ENCODE measurements at places on chromosomes 12 and 14.

GRCh38 chr14:43786066-43786762, 720.9 kb downstream of the FSCB start:
- DNase-seq = no peak

- no peak for DNase-seq
Measured at GRCh38 chr14:50263321-50263720, 31.9 kb upstream of the SOS2 start.

DNA sequence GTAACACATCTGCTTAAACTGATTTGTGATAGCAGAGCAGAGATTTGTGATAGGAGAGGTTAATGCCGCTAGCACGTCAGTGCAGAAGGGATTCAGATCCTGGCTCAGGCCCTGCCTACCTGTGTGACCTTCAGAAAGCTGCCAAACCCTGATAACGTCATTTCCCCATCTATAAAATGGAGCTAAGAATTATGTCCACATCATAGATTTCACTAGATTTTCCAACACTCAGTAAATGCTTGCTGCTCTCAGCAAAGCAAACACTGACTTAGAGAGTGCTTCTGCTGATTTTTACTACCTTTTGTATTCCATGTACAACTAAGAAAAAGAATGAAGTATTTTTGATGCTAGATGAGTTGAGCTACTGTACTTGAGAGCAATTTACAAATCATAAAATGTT, 261.4 kb downstream of the ITPR2 start:
- no peak for DNase-seq

DNA sequence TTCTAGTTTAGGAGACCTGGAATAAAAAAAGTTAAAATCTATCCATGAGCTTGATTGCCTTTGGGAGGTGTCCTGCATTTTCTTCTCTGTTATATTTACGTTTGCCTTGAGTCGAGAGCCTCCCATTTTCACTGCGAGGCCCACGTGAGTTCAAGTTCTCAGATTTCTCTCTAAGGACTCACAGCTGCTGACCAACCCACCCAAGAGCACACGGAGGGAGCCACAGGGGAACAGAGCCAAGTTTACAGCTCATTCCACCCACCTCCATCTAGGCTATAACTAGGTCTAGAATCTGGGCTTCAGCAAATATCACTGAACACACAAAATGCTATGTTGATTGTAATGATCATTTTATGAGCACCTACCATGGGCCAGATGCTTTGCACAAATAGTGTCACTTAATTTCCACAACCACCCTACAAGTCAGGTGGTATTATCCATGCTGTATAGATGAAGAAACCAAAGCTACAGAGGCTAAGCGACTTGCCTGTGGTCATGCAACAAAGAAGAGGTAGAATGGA, 16.7 kb downstream of the ALDH1L2 start:
- no peak for DNase-seq

- DNase-seq = no peak
Measured at GRCh38 chr12:51108136-51108535, 24.7 kb upstream of the CSRNP2 start.

DNA sequence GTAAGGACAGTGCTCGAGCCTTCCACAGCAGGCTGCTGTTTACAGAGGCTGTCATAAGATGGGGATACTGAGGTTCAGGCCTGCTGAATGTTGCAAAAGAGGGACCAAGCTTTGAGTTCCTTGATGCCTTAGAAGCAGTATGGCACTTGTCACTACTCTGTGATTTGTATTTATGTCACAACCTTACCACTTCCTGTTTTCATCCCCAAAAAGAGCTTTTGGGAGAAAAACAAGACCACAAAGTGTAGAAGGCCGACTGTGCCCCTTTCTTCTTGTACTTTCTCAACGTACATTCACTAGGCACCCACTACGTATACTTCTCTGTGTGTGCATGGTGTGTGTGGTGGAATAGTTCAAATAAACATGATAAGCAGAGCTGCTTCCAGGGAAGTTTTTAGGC, 90.1 kb downstream of the DRAM1 start:
- no peak for DNase-seq

GRCh38 chr12:116426391-116427136, 132.6 kb upstream of the MAP1LC3B2 start:
- peak; percentile 94 for DNase-seq

DNA sequence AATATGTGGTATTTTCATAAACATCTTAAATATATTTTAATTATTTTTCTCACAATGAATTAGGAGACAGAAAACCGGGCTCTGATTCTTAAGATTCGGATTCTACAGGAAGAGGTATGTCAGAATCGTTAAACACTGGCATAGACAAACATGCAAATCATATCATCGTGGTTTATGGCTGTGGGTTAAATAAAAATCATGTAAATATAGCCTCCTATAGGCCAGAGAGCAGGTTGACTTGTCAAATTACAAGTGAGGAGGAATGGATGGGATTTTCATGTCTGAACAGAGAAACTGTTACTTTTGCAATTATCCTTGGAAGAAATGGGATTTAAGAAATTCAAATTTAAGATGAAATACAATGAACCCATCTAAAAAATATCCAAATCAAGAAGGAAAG, 74.9 kb upstream of the BCAT1 start:
- no peak for DNase-seq

DNA sequence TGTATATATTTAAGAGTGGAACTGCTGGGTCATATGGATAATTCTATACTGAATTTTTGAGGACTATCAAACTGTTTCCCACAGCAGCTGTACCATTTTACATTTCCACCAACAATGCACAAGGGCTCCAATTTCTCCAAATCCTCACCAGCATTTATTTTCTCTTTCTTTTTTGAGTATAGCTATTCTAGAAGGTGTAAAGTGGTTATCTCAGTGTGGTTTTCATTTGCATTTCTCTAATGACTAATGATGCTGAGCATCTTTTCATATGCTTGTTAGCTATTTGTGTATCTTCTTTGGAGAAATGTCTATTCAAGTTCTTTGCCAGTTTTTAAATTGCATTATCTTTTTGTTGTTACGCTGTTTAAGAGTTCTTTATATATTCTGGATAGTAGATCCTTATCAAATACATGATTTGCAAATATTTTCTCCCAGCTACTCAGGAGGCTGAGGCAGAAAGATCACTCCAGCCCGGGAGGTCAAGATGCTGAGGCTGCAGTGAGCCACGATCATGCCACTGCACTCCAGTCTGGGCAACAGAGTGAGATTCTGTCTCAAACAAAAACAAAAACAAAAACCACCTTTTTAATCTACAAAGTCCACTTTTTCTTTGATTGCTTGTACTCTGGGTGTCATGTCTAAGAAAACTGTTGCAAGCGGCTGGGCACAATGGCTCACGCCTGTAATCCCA, 32.8 kb downstream of the GTF2A1 start:
- DNase-seq = no peak

- no peak for DNase-seq
Measured at GRCh38 chr14:101791919-101792572, 30.5 kb downstream of the PPP2R5C start.

DNA sequence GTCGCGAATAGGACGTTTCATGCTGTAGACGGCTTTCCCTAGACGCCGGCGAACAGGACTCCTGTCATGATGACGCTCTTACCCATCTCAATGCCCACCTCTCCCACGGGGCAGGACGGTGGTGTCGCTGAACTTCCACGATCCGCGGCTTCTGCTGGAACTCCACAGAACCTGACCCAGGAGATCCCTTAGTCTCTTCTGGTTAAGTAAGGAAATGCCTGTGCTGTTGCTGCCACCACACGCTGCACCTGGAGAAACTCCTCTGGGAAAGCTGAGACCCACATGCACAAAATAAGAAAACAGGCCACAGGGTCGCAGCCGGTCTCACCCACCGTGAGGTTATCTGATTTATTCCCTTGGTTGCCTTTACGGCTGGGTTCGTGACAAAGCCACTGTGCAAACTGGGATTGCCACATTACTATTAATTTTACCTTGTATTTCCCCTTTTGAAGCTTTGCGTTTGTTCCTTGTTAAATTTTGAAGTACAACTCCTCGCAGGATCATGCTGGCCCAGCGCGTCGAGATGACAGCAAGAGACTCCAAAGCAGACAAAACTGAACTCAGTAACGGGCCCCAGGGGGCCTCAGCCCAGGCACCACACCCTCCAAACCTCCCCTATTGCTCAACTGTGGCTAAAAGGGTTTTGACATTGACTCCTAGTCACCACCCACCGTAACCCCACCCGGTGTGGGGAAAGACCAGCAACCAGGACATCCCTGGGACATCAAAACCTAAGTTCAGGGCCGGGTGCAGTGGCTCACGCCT, 9.2 kb upstream of the MMP17 start:
- DNase-seq = no peak

DNA sequence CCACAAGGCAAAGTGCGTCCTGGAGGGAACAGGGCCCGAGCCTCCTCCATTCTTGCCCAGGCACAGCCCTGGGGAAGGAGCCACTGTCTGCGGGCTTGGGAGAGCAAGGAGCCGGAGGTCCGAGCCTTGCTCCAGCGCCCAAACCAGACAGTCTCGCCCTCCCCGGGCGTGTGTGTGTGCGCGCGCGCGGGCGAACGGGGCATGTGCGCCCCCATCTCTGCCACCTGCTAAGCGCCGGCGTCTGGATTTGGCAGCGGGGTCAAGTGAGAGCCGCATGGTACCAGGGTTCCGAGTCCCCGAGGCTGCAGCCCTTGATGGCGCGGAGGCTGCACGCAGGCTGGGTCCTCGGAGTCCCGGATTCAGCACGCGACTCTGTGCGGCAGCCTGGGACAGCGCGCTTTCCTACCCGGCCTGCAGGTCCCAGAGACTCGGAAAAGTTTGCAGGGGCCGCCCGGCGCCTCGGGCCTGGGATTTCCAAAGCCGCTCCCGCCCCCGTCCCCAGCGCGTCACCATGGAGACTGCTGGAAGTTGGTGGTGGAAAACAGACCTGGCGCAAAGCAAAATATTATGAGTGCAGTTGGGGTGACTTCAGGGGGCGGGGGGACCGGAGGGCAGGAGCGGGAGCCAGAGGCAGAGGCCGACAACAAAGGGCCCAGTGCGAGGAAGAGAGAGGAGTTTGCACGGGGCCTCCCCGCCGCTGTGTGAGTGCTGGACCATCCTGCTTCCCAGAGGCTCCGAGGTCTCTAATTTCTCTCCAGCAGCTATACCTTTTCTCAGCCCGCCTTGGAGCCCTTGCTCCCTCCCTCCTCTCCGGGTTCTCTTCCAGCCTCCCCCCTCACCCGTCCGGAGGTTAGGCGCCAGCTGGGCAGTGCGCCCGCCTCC, 4.2 kb downstream of the RFX4 start:
- DNase-seq = no peak

GRCh38 chr12:99914206-99914605, 70.5 kb downstream of the ANKS1B start:
- DNase-seq = no peak

DNA sequence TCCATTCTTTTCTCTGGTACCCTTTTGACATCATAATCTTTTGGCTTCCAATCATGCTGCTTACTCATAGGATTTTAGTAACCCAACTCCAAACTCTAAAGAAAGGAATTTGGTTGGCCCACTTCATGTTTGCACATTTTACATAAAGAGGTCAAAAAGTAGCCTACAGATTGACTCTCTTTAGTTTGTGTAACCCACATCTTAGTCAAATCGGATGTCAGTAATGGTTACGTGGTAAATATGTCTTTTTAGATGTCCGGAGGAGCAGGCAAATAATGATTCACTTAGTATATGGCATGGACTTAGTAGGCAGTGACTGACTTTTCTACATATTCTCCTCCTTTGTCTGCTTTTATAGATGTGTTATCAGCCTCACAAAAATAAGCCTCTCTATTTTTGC, 711.6 kb upstream of the FOXG1 start:
- no peak for DNase-seq

DNA sequence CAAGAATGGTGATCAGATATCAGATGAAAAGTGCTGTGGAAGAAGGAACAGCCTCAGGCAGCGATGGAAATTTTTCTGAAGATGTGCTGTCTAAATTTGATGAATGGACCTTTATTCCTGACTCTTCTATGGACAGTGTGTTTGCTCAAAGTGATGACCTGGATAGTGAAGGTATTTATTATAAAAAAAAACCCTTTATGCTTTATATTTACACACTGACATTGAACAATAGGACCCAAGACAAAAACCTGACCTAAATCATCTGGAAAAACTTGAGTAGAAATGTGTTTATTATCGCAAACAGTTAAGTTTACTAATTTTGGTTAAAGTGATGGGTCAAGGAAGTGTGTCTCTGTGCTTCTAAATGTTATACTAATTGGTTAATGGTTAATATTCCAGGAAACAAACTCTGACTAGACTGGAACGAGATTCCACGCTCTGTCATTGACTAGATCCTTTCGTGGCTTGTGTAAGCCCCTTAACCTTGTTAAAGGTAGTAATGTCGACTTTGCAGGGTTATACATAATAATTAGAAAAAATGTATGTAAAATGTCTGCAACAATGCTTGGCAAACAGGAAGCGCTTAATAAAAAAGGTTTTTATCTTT, 62.7 kb downstream of the LRRK2 start:
- no peak for DNase-seq

DNA sequence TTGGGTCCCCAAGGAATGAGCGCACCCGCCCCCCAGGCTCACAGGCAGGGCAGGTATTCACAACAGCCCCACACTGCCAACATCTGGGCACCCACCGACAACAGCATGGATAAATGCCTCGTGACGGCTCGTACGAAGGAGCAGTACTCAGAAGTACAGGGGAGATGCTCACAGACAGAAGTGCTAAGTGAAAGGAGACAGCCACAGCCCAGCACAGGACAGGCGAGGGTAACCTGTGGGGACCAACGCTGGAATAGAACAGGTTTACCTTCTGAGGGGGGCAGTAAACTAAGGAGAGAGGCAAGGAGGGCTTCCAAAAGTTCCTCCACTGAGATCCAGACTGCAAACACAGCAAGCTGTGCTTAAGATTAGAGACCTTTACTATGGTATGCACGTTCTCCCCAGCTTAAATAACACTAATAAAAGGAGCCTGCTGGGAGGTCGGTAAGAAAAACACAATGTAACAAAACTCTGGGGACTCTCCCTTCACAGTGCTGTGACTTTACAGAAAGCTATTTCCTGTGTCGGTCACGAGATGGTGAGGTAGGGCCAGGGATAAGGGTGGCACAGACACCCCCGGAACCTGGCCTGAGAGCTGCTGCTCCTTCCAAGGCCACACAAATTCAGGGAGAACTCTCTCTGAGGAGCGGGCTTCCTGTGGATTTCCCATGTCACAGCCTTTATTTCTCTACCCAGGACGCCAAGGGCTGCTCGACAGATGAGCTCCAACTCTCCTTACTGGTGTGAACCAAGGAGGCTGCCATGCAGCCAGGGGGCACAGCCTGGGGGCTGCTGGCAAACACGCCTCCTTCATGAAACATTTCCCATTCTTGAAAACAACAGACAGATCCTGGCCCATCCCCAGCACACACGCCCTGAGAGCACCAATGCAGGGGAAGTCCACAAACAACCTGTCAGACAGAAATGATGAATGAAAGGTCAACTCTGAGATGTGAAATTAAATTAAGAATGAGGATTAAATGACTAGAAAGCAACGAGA, 26.3 kb downstream of the SLC15A4 start:
- no peak for DNase-seq

GRCh38 chr14:104897330-104898194, 27.1 kb upstream of the PLD4 start:
- no peak for DNase-seq

- no peak for DNase-seq
Measured at GRCh38 chr12:119292893-119293630, 41.5 kb upstream of the CCDC60 start.
